HepG2 (cell line): ENCODE measurements at places on chromosomes 5 and 9. TPM values are rescaled to one million over a fixed set of nuclear protein-coding genes. Genes with fewer than 3 reads are reported as not detected.

DNA sequence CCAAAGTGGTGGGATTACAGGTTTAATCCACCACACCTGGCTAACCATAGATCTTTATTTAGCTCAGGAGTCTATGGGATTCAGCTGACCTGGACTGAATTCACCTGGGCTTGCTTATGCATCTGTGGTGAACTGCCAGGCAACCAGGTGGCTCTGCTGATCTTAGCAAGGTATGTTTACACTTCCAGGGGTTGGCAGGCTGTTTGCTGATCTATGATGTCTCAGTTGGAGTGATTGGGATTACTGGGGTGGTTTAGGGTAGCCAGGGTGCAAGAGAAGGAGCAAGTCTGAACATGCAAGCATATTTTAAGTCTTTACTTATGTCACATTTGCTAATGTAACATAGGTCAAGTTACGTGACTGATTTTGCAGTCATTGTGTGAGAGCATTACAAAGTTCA lies 63.6 kb upstream of the JAK2 start:
- H3K4me1 ChIP-seq = no peaks in the 10 kb centered on the region
- no peak overlapping the region for H3K27ac ChIP-seq
- no peaks in the 10 kb centered on the region for H3K27me3 ChIP-seq
- no peak overlapping the region for H3K4me3 ChIP-seq
- no peak for DNase-seq

DNA sequence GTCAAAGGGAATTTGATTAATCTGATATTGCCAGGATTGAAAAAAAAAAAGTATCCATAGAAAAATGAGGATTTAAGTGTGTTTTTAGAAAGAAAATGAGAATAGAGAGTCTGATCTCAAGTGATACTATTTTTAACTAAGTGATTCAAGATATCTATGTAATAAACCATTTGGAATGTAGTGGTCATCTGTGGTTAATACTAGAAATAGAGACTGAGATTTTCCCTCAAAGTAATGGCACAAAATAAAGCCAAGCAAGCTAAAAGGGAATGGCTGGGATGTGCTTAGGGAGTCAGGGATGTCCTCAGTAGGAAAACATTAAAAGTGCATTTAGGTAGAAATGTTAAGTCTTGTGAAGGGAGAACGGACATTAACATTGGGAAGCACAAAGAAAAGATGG lies 90.6 kb downstream of the FBXO4 start:
- no peaks in the 10 kb centered on the region for H3K4me1 ChIP-seq
- H3K36me3 ChIP-seq = no peaks in the 10 kb centered on the region
- no peak overlapping the region for H3K27ac ChIP-seq
- no peaks in the 10 kb centered on the region for H3K27me3 ChIP-seq
- no peak for DNase-seq

DNA sequence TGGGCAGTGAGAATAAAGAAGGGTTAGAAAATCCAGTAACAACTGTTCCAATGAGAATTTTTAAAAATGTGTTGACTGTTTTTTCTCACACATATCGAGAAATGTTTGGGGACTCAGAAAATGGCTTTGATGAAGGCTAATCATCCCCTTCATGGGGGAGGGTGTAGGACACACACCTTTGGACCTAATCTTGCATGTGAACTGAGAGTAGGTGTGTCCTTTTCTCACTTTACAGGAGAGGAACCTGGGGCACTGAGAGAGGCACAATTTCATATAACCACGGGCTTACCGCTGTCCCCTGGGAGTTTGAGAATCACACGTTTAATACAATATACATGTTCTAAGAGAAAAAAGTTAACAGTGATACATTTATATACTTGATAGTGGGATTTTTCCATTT lies 17.3 kb downstream of the FRRS1L start:
- H3K36me3 ChIP-seq = no peaks in the 10 kb centered on the region
- no peaks in the 10 kb centered on the region for H3K27me3 ChIP-seq
- H3K4me1 ChIP-seq = peaks cover 24% of the 10 kb centered on the region

DNA sequence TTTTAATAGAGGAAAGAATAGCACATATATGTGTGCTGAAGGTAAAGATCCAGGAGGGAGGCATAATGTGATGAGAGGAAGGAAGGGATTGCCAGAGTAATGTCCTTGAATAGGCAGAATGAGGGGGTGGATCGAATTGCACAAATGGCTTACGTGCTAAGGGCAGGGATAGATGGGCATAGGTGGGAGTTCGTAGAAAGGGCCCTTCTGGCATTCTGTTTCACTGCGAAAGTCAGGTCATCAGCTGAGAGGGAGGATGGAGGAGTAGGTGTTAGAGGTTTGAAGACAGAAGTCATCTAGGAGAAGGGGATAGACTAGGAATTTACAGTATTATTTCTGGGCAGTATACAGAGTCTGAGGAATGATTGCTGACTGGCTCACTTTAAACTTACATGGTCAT lies 32.1 kb downstream of the CNOT6 start:
- DNase-seq = no peak
- peaks cover 20% of the 10 kb centered on the region; the same call in 1 of the 3 replicates for H3K36me3 ChIP-seq
- no peak overlapping the region for H3K4me3 ChIP-seq
- H3K4me1 ChIP-seq = no peaks in the 10 kb centered on the region

Gene THBS4
- 0.60 and 0.98 TPM in 2 replicates for total RNA-seq
